Eye (tissue), 1 donor: ENCODE measurements at places on chromosomes 6 and 20.
A peak's percentile ranks its signal among the peaks of the same experiment; 100 is the strongest.

GRCh38 chr6:156612361-156612760 is 164.8 kb upstream of the ARID1B start:
- DNase-seq, result no peak

GRCh38 chr6:4649728-4650127 is 126.5 kb upstream of the CDYL start:
- DNase-seq, result no peak

- DNase-seq, result peak; percentile 21
These were observed 40.9 kb downstream of the PTPRA start for GRCh38 chr20:2914160-2914559.

DNA sequence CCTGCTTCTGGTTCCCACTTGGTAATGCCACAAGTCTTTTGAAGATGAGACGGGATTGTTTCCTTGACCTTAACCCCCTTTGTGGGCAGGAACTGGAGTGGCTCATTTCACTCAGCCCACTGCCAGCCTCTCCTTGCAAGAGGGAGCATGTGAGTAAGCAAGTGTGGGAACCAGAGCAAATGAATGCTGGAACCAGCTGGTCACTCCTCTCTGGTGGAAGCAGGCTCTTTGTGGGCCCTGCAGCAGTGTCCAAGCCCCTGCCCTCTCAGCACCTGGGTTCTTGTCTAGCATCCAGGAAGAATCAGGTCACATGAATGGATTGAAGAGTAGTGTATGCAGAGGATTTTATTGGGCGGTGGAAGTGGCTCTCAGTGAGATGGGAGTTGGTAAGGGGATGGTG is 944.5 kb downstream of the QKI start:
- no peak for DNase-seq

DNA sequence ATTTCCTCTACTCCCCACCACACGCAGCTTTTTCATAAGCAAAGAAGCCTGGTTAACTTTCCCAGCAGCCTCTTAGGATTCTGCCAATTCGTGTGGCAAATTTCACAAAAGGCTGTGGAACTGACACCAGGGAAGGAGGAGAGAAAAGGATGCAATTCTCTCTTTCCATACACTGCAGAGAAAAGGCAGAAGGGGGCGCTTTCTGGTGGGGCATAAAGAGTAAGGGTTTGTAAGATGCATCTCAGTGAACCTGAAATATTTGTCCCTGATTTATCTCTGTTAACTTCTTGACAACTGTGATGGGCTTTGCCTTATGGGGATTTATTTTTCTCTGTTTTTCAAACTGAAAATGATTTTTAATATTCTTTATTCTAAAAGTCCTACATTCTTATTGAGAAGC is 45.5 kb upstream of the GLP1R start:
- peak; percentile 9 for DNase-seq

- no peak for DNase-seq
These were observed 27.6 kb upstream of the FUCA2 start for GRCh38 chr6:143539106-143539505.

DNA sequence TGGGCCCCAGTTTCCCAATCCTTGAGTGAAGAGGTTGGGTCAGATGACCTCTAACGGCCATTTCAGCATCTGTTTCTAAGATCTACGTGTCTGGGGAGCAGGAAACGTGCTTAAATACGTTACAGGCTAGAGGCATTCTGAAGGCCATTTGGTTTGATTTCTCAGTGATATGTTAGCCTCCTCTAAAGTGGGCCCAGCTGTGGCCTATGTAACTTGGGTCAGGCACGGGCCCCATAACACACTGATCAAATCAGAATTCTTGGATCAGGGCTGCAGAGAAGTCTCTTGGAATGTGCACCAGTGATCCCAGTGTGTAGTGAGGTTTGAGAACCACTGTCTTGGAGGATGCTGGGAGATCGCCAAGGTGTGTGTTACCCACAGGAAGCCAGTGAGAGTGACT is 36.1 kb upstream of the TGM3 start:
- DNase-seq, result no peak

DNA sequence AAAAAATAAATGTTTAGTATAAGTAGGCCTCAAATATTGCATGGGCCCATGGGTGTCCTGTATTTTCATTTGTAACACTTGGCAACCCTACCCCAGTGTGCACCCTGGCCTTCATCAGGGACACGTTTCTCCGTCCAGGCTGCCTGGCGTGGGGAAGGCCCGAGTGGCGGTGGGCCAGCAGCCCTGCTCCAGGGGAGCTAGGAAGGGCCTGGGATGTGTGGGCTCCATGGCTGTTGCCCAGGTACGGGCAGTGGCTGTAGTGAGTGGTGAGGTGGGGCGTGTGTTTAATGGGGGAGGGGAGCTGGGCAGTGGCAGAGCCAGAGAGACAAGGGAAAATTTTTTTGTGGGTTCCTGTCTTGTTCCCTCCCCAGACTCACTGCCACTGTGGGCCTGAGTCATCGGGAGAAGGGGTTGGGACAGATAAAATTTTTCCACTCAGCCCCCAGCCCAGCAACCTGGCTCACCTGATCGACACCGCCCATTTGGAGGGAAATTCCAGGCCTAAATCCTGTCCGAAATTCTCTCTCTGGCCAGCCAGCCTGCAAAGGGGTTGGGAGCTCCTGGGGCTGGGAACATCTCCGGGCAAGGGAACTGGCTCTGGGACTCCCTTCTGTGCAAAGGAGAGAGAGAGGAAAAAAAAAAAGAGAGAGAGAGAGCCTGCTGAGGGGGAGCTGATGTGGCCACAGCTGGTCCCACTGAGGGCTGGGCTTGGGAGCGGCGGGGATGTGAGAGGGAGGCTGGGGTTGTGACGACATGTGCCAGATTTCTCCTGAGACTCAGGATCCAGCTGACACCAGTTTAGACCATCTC is 32.5 kb upstream of the VEGFA start:
- DNase-seq, result peak; percentile 41
